H54 (cell line): ENCODE measurements at places on chromosomes 6 and 20.

GRCh38 chr6:91879386-91879995 is 1292.6 kb upstream of the MAP3K7 start:
- no peak for DNase-seq

- DNase-seq: no peak
Observed at GRCh38 chr20:1924910-1925861, 30.0 kb downstream of the SIRPA start.

- DNase-seq: no peak
Observed at GRCh38 chr6:155646443-155646842, 190.8 kb upstream of the NOX3 start.

DNA sequence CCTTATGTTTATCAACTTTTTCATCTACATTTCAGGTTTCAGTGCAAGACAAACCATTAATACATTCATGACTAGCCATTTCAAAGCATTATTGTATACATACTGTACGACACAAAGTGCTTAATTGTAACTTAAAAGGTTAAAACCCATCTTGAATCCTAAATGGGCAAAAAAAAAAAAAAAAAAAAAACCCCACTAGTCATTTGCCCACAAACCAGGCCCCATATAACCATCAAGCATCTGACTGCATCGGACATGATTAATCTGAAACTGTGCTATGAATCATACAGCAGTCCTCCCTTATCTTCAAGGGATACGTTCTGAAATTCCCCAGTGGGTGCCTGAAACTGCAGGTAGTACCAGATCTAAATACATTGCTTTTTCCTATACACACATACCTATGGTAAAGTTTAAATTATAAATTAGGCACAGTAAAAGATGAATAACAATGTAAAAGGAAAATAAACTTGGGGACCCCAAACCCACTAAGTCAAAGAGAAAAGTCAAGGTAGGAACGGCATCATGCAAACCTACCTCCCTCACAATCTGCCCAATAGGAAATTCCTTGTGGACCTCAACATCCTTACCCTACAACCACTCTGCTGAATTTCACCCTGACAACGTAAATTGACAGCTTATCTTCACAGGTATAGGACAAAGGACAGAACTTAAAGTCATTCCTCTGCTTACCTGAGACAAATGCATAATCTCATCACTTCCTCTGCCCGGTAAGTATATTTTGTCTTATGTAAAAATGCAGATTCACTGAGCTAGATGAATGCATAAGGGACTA is 14.3 kb downstream of the B4GALT5 start:
- no peak for DNase-seq

- DNase-seq: no peak
Observed at GRCh38 chr6:34513646-34514045, 42.5 kb downstream of the SPDEF start.

DNA sequence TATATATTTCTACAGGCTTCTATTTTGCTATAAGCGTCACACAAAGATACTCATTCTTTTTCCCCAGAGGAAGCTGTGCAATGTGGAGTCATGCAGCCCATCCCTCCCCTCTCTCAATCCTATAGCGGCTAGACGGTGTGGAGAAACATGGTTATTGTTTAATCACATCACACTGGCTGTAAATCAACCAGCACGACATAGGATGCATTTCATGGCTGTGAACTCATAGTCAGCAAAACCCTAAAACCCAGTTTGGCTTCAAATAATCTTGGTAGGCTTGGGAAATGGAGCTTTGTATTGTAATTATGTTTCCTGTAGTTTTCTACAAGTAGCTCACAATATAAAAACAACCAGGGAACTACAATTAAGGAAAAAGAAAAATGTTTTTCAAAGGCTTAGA is 16.8 kb downstream of the FOXC1 start:
- DNase-seq: no peak
